Type B pancreatic cell (in vitro differentiated cells): ENCODE measurements at places on chromosomes 3 and 15. TPM values are rescaled to one million over a fixed set of nuclear protein-coding genes. Genes with fewer than 3 reads are reported as not detected.

Gene IL5RA
- total RNA-seq, result 0.14 and 0.51 TPM in 2 replicates

Gene CCR2
- total RNA-seq, result not detected in 2 replicates

DNA sequence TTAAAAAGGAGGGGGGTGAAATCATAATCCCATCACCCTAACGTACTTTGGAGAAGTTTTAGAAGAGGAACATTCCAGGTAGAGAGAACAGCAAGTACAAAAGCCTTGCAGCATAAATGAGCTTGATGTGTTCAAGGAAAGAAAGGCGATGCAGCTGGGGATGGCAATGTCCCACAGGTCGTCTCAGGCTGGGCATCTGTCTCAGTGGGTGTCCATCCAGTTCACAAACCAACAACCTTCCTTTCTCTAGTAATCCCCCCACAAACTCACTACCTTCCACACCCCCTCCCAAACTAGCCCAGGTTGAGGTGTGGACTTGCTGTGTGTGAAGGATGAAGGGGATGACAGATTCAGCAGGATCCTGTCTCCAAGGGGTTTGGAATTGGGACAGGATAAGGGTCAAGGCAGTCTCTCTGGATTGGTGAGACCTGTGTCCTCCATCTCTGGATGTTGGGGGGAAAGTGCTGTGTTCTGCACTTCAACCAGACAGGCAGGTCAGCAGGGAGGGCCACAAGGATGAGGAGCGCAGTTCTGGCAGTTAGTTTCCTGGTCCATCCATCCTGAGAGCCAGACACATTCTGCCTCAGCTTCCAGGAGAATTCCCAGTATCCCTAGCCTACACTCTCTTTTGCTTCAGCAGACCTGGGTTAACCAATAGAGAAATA, 1.7 kb upstream of the ESYT3 start:
- DNase-seq, result no peak
- no peaks in the 10 kb centered on the region for H3K36me3 ChIP-seq
- H3K27ac ChIP-seq, result no peak overlapping the region
- H3K4me1 ChIP-seq, result no peaks in the 10 kb centered on the region
- H3K27me3 ChIP-seq, result peaks cover 60% of the 10 kb centered on the region

DNA sequence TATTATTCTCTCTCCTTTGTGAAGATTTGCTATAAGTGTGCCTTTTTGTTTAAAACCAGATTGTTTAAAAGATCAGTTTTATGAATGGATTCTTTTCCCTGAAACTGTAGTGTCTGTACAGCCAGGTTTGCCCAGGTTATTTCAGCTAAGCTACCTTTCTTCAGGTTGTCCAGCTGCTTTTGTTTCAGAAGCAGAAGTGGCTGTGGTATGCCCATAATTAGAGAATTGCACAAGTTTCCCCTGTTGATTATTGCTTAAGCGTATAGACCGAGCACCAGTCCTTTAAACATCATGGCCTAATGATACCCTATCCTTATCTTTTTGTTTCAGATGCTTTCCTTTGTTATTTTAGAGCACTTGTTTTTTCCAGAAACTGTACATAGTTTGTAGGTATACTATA, 10.2 kb downstream of the ASB7 start:
- H3K36me3 ChIP-seq, result peaks cover 10% of the 10 kb centered on the region
- DNase-seq, result no peak
- H3K4me1 ChIP-seq, result no peaks in the 10 kb centered on the region

GRCh38 chr15:95609096-95609495, 721.4 kb upstream of the NR2F2 start:
- DNase-seq, result no peak
- no peak overlapping the region for H3K27ac ChIP-seq
- no peaks in the 10 kb centered on the region for H3K36me3 ChIP-seq
- H3K27me3 ChIP-seq, result no peaks in the 10 kb centered on the region
- no peak overlapping the region for H3K4me3 ChIP-seq

Gene DNAJA4
- 0.10 and 15.0 TPM in 2 replicates for total RNA-seq

DNA sequence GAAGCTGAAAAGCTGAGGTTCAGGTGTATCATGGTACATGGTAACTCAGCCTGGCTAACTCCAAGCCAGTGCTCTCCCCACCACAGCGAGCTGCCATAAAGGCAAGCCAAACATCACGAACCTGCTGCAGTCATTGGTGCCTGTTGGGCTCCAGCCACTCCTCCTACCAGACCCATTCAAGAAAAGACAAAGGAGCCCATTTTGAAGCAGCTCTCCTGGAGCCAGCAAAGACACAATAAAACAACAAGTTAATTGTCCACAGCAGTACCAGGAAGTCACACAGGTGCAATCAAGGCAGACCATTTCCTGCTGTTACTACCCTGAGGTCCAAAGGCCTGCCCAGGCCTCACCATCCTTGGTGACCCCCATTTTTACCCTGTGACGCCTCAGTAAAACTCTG, 77.6 kb downstream of the DAPK2 start:
- no peak for DNase-seq
- peaks cover 23% of the 10 kb centered on the region for H3K4me1 ChIP-seq
- H3K36me3 ChIP-seq, result no peaks in the 10 kb centered on the region
- H3K27ac ChIP-seq, result peak overlapping the region; percentile 32

Gene SELENOT
- 73.8 and 92.7 TPM in 2 replicates for total RNA-seq

Gene EPHA3
- total RNA-seq, result 1.8 and 30.3 TPM in 2 replicates

Gene TAMM41
- 17.5 and 25.4 TPM in 2 replicates for total RNA-seq
